ENCODE measurements at places on chromosomes 1 and 21.

- DNase-seq = no peak
Observed at GRCh38 chr1:206005234-206005633, 2.0 kb upstream of the RAB7B start.

DNA sequence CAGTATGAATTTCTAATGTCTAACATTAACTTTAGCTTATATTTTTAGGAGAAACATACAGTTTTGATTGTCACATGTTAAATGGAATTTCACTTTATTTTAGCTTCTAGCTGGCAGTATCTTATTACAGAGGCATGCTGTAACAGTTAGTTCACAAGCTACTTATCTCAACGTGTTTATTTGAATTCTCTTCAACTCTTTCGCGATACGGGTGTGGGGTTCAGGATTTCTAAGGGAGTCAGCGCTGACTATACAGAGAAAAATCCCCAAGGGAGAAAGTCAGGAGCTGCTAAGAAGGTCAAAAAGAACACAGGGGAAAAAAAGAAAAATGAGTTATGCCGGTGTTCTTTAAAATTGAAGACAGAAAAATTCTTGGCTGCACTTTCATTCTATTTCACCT, 296.2 kb downstream of the VAV3 start:
- DNase-seq = no peak

DNA sequence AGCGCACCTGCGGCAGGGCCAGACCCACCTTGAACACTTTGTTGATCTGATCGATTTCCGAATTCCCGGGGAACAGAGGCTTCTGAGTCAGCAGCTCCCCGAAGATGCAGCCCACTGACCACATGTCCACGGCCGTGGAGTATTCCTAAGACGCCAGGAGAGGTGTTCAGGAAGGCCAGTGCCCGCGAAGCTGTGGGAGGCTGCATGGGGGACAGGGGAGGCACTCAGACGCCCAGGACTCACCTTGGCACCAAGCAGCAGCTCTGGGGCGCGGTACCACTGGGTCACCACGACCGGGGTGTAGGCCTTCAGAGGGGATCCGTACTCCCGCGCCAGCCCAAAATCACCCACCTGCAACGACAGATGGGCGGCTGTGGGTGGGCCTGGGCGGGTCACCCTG, 11.2 kb upstream of the SLC35E2B start:
- DNase-seq = no peak

DNA sequence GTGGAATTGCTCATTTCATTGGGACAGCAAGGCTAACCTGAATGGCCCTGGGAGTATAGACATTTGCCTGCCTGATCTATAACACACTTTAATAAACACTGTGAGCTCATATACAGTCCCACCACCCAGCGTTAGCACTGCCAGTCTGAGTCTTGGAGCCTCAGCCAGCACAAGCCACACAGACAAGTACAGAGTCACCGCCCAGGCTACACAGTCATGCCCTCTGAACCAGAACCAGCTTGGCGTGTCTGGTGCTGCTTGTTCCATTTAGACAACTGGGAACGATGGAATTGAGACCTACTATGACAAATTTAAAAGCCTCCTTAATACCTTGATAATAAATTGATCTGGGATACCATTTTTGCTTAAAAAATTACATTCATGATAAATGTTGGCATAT, 31.6 kb downstream of the NID1 start:
- no peak for DNase-seq

- DNase-seq = no peak
Observed at GRCh38 chr1:17338706-17339493, 30.9 kb downstream of the PADI4 start.

GRCh38 chr1:232273011-232273410, 356.9 kb downstream of the SIPA1L2 start:
- no peak for DNase-seq

DNA sequence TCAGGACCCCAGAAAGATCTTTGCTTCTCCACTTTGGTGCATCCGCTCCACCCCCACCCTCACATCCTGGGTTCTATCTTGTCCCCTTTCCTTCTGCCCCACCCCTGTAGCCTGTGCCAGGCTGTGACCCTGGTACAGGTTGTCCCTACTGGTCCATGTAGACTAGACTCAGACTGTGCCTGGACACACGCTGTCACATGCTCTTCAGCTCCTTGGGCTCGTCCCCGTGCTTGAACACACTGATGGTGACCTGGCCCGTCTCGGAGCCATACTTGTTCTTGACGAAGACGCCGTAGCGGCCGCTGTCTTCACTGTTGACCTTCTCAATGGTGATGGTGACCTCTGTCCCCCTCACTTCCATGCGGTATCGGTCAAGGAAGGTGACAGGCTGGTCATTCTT, 54.8 kb downstream of the MYOM3 start:
- DNase-seq = no peak

- DNase-seq = no peak
Observed at GRCh38 chr1:245590726-245591125, 435.9 kb downstream of the KIF26B start.

DNA sequence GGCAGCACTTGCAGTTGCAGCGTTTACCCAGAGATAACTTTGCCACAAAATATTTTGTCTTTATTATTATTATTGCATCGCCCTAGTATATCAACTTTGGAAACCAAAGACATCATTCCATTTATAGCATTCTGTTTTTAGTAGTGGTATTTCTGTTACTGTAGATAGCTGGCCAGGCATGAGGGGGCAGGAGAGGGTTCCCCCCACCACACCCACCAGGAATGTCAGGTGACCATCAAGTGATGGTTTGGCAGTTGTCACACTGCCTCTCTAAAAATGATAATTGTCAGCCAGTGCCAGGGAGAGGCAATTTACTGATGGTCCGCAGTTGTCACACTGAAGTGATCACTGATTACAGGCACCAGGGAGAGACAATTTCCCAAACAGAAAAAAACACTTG, 135.6 kb downstream of the TSEN15 start:
- DNase-seq = no peak

DNA sequence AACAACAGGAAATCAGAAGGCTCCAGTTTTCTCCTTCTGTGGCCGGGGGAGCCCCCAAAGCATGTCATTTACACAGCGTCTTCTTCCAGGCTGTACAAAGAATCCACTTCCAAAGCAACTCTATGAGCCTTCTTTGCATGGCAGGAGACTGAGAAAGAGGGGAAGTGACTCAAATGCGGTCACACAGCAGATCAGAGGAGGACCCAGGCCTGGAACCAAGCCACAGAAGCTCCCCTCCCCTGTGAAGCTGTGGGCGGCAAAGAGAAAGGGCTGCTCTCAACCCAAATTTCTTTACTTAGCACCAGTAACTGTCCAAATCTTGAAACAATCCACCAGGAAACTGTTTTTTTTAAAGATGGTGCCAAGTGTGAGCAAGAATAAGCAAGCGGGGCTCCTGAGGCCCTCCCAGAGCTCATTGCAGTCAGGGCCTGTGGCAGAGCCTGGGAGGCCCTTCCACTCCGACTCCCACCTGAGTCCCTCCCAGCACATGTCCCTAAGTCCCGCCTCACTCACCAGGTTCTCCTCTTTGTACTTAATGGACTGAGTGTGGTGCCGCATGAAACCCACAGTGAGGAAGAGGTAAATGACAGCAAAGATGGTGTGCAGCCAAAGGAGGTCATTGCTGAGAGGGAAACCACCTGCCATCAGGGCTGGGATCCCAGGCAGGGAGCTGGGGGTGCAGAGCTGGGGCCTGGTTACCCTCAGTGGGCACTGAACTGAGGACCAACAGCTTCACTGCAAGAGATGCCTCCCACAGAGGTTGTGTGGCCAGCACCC, 15.9 kb downstream of the TMEM63A start:
- peak; percentile 43 for DNase-seq

DNA sequence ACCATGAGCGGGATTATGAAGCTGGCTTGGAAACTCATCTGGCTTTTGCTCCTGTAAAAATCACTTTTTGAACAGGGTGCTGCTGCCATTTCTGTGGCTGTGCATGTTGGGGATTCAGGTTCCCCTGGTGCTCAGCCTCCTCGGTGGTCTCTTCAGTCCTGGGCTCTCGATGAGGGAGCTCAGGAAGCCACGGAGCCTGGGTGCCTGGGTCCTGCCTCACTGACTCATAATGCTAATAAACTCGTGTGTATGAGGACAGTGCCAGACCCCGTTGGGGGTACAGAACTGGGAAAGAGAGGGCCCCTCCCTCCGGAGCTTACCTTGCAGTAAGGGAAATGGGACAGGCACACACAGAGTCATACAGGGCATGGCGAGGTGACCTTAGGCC, 5.8 kb downstream of the COQ8A start:
- no peak for DNase-seq

DNA sequence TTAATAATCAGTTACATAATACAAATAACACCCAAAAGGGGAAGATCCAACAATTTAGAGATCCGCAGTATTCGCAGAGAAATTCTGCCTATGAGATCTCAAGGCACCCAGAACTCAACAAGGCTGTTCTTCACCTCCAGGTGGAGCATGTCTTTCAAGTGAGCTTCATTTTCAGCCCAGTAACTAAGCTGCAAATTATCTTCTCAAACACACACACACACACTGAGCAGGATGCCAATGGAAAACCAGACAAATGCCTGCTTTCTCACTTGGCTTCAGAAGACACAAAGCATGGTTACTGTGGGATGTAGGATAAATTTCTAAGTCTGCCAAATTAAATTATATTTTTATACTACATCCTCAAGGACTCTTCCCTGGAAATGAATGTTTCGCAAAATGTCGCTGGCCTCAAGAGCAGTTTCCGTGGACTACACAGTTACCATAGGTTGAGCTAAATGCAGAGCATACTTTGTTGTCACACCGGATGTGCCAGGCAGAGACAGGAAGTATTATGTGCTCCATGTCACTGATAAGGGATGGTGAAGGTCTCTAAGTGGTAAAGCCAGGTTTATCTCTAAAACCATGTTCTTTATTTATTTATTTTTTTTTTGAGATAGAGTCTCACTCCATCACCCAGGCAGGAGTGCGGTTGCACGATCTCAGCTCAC, 30.3 kb downstream of the UBR4 start:
- no peak for DNase-seq

DNA sequence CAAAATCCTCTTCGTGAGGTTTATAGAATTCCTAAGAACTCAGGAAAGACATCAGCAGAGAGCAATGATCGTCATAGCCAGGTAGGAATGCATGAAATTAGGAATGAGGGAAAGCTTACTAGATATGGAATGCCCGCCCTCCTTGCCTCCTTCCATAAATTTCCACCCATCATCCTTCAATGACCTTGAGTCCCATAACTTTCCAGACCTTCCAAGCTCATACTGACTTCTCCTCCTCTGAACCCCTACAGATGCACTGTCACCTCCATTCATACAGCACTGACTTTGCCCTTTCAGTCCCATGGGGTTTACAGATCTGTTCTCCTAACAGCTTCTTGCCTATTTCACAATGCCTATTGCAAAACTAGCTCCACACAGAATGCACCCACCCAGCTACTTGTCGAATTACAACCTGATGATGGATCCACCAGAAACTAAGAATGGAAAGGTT, 23.8 kb upstream of the PPP1R15B start:
- no peak for DNase-seq

- DNase-seq = no peak
Observed at GRCh38 chr1:103469801-103470200, 55.7 kb upstream of the RNPC3 start.

DNA sequence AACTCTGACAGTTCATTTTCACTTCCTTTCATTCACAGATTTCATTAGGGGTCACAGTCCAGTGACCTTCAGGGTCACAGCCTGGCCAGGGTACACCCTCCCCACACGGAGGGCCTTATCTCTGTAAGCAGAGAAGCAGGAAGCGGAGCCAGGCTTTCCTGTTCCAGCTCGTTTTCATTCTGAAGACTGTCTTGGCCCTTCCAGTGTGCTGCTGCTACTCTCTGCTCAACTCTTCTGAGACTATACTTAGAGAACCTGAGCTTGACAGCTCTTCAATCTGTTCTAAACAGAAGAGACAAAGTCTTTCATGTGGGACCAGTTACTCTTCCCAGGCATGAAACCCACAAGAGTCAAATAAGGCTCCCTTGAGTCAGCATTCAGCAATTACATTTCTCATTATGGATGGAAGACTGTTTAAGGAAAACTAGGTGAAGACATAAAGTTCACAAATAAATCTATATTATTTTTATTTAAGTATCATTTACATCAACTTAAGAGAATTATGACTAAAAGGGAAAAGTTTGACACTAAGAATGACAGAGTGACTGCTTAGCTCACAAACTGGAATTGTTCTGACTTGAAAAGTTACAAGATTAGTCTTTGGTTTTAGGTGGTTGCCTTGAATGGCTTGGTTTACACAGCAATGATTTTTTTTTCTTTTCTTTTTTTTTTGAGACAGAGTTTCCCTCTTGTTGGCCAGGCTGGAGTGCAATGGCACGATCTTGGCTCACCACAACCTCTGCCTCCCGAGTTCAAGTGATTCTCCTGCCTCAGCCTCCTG, 4.8 kb upstream of the TDRD10 start:
- no peak for DNase-seq

- no peak for DNase-seq
Observed at GRCh38 chr1:51897699-51898031, 19.1 kb upstream of the NRDC start.

GRCh38 chr1:234437423-234438171, 41.4 kb downstream of the TARBP1 start:
- DNase-seq = no peak

- DNase-seq = no peak
Observed at GRCh38 chr1:116769561-116769977, 15.3 kb downstream of the CD2 start.

- DNase-seq = no peak
Observed at GRCh38 chr1:84584126-84584525, 9.9 kb upstream of the CTBS start.

GRCh38 chr1:117644696-117645311, 39.0 kb downstream of the TENT5C start:
- no peak for DNase-seq

DNA sequence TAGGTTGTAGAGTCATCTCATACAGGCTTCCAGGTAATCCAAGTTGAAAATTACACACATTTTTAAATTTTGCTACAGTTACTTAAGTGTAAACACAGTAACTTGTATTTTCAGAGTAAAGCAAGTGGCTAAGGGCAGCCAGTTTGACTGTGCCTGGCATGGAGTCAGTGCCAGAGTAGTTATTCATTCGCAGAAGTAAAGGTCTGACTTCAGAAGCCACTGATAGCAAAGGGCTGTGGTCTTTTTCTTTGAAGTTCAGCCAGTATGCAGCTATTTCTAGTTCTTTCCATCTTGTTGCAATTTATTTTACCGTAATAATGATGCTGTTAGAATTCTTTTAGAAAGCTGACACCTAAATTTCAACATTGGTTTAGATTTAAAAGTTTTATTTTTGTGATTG, 9.4 kb downstream of the TMEM50A start:
- DNase-seq = no peak

- DNase-seq = no peak
Observed at GRCh38 chr21:45898028-45898350, 83.6 kb upstream of the COL6A1 start.

GRCh38 chr1:160357286-160358002, 9.4 kb upstream of the NHLH1 start:
- no peak for DNase-seq

GRCh38 chr21:37758982-37759381, 157.3 kb downstream of the KCNJ6 start:
- no peak for DNase-seq

DNA sequence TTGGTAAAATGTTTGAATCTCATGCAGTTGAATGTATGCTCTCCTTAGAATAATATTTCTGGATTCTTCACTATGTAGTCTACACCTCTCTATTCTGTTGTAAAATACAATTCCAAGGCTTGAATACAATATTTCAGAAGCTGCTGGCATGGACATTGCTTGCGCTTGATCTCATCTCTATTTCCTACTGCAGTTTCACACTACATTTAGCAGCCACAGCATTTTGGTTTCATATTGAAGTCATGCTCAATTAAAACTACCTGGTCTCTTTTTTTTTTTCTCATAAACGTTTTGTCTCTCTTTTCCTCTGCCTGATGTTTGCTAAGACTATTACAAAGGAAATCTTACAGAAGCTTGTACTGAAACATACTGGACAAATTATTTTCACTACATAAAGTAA, 631.0 kb upstream of the TMPRSS15 start:
- no peak for DNase-seq

All from stimulated activated CD4-positive, alpha-beta T cell treated with anti-CD3 and anti-CD28 coated beads, Interleukin-15, amount 100 ng/mL, for 1 hour (primary cell).